ENCODE measurements at places on chromosomes 4 and X. TPM values are rescaled to one million over a fixed set of nuclear protein-coding genes. Genes with fewer than 3 reads are reported as not detected.

- no peaks in the 10 kb centered on the region for H3K27me3 ChIP-seq
- H3K4me3 ChIP-seq = peak overlapping the region; percentile 92
- peak; percentile 77 for DNase-seq
- H3K36me3 ChIP-seq = no peaks in the 10 kb centered on the region
- peak overlapping the region; percentile 95 for H3K27ac ChIP-seq
- H3K4me1 ChIP-seq = peaks cover 52% of the 10 kb centered on the region
Measured at GRCh38 chr4:150079081-150079581, 886 bp downstream of the DCLK2 start.

The CFAP99 gene
- total RNA-seq = not detected

The RAB9B gene
- 11.4 TPM for total RNA-seq

DNA sequence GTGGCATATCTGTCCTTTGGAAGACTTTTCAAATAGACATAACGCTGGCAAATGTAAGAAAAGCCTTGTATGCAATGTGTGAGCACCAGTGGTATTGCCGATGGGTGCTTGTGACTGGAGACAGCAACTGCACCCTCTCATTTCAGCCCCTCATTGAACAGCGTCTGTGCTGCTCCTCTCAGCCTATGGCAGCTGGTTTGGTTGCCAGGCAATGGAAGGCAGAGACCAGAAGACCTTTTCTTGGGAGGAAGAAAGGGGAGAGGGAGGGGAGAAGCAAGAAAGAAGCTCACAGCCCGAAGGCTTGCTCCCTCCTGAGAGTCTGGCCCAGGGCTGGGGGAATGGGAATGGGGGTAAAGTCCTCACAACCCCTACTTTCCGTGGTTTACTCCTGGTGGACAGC is 20.2 kb downstream of the ZCCHC13 start:
- DNase-seq = no peak
- no peaks in the 10 kb centered on the region for H3K4me1 ChIP-seq
- no peaks in the 10 kb centered on the region for H3K27me3 ChIP-seq
- H3K36me3 ChIP-seq = no peaks in the 10 kb centered on the region

The TFE3 gene
- total RNA-seq = 68.6 TPM

GRCh38 chrX:12118134-12118533 is 20.1 kb upstream of the FRMPD4 start:
- H3K27ac ChIP-seq = no peak overlapping the region
- H3K4me3 ChIP-seq = no peak overlapping the region
- no peaks in the 10 kb centered on the region for H3K36me3 ChIP-seq
- DNase-seq = no peak
- no peaks in the 10 kb centered on the region for H3K27me3 ChIP-seq

DNA sequence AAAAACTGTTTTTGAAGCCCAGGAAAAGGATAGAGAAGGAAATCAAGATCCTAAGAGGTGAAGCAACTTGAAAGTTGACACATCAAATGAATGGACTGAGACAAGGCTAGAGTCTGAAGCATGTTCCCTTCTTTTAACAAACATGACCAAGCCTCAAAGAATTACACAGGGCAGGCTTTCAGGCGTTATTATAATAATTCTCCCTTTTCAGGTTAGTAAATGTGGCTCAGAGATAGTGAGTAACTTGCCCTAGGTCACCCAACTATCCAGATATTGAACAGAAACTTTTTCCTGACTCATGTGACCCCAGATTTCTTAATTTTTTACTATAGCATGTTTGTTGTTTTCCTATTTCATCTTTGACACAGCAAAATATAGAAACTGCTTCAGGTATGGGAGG is 91.7 kb downstream of the PPP1R2C start:
- no peak overlapping the region for H3K27ac ChIP-seq
- DNase-seq = no peak
- H3K36me3 ChIP-seq = no peaks in the 10 kb centered on the region
- H3K4me3 ChIP-seq = no peak overlapping the region
- H3K27me3 ChIP-seq = no peaks in the 10 kb centered on the region
- H3K4me1 ChIP-seq = no peaks in the 10 kb centered on the region

GRCh38 chr4:81431971-81432370 is 39.7 kb downstream of the RASGEF1B start:
- H3K4me1 ChIP-seq = no peaks in the 10 kb centered on the region
- no peak overlapping the region for H3K27ac ChIP-seq
- H3K36me3 ChIP-seq = peaks cover 8% of the 10 kb centered on the region
- no peaks in the 10 kb centered on the region for H3K27me3 ChIP-seq
- H3K4me3 ChIP-seq = no peak overlapping the region

The FRYL gene
- 71.5 TPM for total RNA-seq

DNA sequence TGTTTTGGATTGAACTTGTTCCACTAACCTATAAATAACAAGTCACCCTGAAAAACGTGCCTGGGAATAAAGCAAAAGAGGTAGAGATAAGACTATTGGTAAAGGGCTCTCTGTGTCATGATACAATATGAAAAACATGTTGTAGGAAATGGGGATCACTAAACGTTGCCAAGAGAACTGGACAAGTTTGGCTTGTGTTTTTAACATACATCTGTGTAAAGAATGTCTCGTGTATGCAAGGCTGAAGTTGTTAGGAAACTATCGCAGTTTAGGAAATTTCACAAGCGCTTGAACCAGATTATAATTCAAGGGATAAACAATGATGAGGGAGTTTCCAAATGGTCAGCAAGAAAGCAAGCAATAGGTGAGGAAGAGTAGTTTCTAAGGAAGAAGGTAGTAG is 655.8 kb downstream of the PCDH7 start:
- no peak overlapping the region for H3K27ac ChIP-seq
- no peak overlapping the region for H3K4me3 ChIP-seq
- no peak for DNase-seq
- no peaks in the 10 kb centered on the region for H3K36me3 ChIP-seq
- no peaks in the 10 kb centered on the region for H3K4me1 ChIP-seq

GRCh38 chr4:88014386-88014905 is 7.0 kb downstream of the PKD2 start:
- no peaks in the 10 kb centered on the region for H3K36me3 ChIP-seq
- peak overlapping the region; percentile 95 for H3K27ac ChIP-seq
- no peak overlapping the region for H3K4me3 ChIP-seq
- no peaks in the 10 kb centered on the region for H3K27me3 ChIP-seq
- DNase-seq = no peak

The GASK1B gene
- total RNA-seq = 41.7 TPM

GRCh38 chr4:175238827-175239517 is 320.8 kb downstream of the ADAM29 start:
- H3K27me3 ChIP-seq = no peaks in the 10 kb centered on the region
- no peak overlapping the region for H3K4me3 ChIP-seq
- DNase-seq = no peak
- no peak overlapping the region for H3K27ac ChIP-seq
- no peaks in the 10 kb centered on the region for H3K36me3 ChIP-seq

DNA sequence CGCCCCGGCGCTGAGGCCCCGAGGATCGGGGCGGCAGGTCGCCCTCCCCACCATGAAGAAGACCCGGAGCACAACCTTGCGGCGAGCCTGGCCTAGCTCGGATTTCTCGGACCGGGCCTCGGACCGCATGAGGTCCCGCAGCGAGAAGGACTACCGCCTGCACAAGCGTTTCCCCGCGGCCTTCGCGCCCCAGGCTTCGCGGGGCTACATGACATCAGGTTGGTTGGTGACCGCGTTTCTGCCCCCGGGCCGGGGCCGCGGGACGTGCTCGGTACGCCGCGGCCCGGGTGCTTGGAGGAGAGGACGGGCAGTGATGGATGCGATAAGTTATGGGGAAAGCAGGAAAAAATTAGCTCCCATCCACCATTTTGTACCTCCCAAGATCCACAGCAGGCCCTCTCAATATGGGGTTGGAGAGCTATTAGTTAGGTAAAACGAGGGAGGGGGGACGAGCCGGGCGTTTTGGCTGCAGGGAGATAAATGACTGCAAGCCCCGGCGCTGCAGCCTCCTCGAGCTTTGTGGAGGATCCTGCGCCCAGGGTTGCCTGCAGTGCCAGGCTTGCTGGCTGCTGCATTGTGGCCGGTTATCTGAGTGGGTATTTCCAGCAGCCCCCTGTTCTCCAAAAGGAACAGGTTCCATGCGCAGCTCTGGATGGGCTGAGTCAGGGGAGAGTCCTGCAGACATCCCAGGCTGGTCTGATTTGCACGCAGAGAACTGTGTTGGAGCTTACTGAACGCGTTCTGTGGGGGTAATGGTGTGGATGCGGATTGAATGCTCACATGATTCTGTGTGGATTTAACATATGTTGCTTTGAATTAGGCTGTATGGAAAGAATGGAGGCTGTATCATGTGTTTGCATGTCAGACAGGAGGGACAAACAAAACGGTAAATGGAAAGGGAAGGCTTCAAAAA is 1.9 kb downstream of the STOX2 start:
- H3K27ac ChIP-seq = peak overlapping the region; percentile 18
- no peaks in the 10 kb centered on the region for H3K27me3 ChIP-seq

The BANK1 gene
- total RNA-seq = 1.1 TPM

GRCh38 chrX:9980401-9980800 is 13.2 kb downstream of the CLDN34 start:
- no peak for DNase-seq
- H3K27me3 ChIP-seq = no peaks in the 10 kb centered on the region
- H3K4me1 ChIP-seq = no peaks in the 10 kb centered on the region
- H3K4me3 ChIP-seq = no peak overlapping the region

The NEUROG2 gene
- total RNA-seq = not detected

GRCh38 chrX:17292111-17292527 is 82.9 kb upstream of the NHS start:
- peak; percentile 68 for DNase-seq
- H3K4me3 ChIP-seq = no peak overlapping the region
- H3K36me3 ChIP-seq = no peaks in the 10 kb centered on the region
- no peaks in the 10 kb centered on the region for H3K27me3 ChIP-seq
- H3K4me1 ChIP-seq = peaks cover 11% of the 10 kb centered on the region
- peak overlapping the region; percentile 80 for H3K27ac ChIP-seq

The ZFYVE28 gene
- total RNA-seq = 3.1 TPM

DNA sequence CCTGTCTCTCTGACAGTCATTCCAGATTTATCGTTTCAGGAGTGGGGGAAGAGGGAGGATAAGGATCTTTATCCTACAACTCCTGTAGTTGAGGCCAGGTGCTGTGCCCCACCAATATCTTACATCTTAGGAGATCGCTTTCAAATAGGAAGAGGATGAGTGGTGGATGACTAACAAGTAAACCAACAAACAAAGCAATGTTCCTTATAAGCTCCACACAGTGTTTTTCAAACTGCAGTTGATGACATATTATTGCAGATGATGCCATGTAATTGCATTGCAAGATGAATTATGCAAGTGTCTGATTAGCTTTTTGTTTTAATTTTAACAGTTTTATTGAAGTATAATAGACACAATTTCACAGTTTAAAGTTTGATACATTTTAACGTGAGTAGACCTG is 35.8 kb upstream of the TMEM164 start:
- H3K27ac ChIP-seq = no peak overlapping the region
- no peaks in the 10 kb centered on the region for H3K27me3 ChIP-seq
- no peak for DNase-seq
- H3K36me3 ChIP-seq = no peaks in the 10 kb centered on the region

The UBQLN2 gene
- 28.9 TPM for total RNA-seq

The RASSF6 gene
- total RNA-seq = 0.41 TPM

- H3K27me3 ChIP-seq = no peaks in the 10 kb centered on the region
- no peak overlapping the region for H3K4me3 ChIP-seq
- H3K4me1 ChIP-seq = no peaks in the 10 kb centered on the region
- no peak overlapping the region for H3K27ac ChIP-seq
- DNase-seq = no peak
Measured at GRCh38 chr4:116489739-116490138, 595.6 kb downstream of the TRAM1L1 start.

The GRPEL1 gene
- total RNA-seq = 7.5 TPM

DNA sequence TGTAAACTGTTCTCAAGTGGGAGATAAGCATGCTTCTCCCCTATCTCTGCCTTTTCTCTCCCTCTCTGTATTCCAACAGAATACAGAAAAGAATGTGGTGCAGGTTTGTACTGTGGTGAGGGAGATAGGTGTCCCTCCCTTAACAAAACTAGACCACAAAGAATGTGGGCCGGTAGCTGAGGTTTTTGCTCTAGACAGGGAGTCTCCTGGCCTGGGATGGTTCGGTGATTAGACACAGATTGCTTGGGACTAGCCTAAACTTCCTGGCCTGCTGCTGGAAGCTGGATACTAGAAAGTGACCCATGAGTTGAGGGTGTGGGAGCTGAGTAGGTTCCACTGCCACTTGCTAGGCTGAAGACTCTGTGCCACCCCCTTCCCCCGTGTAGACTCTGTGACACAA is 143.0 kb downstream of the CXXC4 start:
- no peak overlapping the region for H3K27ac ChIP-seq
- H3K36me3 ChIP-seq = no peaks in the 10 kb centered on the region
- no peak for DNase-seq
- no peak overlapping the region for H3K4me3 ChIP-seq
- H3K27me3 ChIP-seq = no peaks in the 10 kb centered on the region

DNA sequence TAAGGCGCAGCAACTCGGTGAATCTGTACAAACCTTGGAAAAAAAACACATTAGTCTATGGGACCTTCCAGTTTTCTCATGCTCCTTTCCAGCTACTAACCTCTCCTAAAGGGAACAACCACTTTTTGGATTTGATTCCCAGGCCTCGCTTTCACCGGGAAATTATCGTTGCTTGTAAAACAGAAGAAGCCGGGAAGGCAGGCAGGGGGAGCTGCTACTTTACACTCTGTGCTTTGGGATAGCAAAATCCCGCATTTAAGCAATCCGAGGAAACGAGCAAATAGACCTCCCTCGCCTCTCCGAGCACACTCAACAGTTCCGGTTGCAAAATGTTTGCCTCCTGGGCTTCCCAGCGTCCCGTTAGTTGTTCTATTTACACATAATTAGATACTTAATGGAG is 1.2 kb downstream of the CD38 start:
- no peaks in the 10 kb centered on the region for H3K4me1 ChIP-seq
- peak overlapping the region; percentile 55 for H3K4me3 ChIP-seq
- no peaks in the 10 kb centered on the region for H3K27me3 ChIP-seq
- DNase-seq = peak; percentile 71
- peak overlapping the region; percentile 36 for H3K27ac ChIP-seq

The MAGEA11 gene
- not detected for total RNA-seq

- H3K4me3 ChIP-seq = peak overlapping the region; percentile 46
- H3K27ac ChIP-seq = peak overlapping the region; percentile 79
- DNase-seq = no peak
- peaks cover 6% of the 10 kb centered on the region for H3K36me3 ChIP-seq
- peaks cover 37% of the 10 kb centered on the region for H3K4me1 ChIP-seq
Measured at GRCh38 chr4:39354254-39354552, 12.0 kb downstream of the RFC1 start.

DNA sequence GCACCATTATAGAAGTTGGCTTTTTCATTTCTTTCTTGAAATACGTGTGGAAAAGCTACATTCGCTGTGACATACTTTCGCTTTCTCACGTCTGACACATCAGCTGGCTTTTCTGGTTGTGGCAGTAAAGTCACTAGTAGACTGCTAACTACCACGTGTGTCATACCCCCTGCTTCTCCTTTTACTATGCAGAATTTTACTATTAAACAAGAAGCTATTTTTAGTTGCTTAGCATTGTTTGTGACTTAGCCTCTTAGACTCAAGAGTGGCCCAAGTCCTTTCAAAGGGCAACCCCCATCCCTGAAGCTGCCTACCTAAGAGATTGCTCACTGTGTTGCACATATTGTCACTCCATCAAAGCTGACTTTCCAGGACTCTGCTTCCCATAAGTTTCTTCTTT is 2.1 kb upstream of the IL2 start:
- H3K36me3 ChIP-seq = no peaks in the 10 kb centered on the region
- H3K4me1 ChIP-seq = no peaks in the 10 kb centered on the region
- no peak for DNase-seq

GRCh38 chr4:8296491-8296890 is 26.9 kb downstream of the HTRA3 start:
- no peak overlapping the region for H3K27ac ChIP-seq
- H3K27me3 ChIP-seq = no peaks in the 10 kb centered on the region
- no peak for DNase-seq
- H3K4me1 ChIP-seq = no peaks in the 10 kb centered on the region
- no peaks in the 10 kb centered on the region for H3K36me3 ChIP-seq

Data from sigmoid colon (tissue), 7 donors.